ENCODE measurements at places on chromosomes 2 and 18.

DNA sequence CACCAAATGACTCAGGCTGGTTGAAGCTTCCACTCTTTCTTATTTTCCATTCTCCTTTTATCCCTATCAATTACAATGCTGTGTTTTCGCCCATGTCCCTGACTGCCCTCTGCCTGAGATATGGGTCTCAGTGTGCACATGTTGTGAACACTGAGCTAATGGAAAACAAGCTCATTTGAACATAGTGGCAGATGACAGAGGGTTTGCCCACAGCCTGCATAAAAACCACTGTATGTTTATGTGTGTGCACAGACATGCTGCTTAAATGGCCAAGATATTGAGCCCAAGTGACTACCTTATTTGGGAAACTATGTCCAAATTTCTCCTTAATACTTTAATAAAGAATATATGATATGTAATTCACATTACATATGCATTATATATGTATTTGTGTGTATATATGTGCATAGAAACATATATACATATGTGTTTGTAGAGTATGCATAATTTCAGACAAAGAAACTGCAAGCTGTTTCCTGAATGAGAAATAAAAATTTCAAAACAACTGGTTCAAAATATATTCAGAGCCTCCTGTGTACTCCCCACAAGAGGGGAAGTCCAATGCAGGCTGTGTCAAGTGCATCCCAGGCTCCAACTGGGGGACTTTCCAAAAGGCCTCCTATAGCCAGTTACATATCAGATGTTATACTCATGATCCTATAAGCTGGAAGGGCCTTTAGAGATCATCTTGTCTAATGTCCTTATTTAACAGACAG lies 92.7 kb upstream of the CD302 start:
- no peak for DNase-seq

DNA sequence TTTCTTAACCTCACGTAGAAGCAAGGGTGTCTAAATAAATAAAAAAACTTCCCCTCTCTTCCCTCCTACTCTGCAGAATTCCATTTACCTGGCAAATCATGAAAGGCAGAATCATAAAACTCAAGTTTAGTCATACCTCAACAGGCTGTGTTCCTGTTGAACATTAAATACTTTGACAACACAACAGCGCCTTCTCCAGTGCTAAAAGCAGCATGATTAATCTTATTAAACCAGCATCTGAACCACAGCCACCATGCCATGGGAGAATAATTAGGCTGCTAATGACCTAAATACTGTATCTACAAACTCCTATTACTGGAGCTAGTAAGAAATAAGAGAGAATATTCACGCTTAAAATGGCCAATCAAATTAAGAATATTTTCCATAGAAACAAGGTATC lies 68.1 kb downstream of the CDH2 start:
- DNase-seq = no peak

DNA sequence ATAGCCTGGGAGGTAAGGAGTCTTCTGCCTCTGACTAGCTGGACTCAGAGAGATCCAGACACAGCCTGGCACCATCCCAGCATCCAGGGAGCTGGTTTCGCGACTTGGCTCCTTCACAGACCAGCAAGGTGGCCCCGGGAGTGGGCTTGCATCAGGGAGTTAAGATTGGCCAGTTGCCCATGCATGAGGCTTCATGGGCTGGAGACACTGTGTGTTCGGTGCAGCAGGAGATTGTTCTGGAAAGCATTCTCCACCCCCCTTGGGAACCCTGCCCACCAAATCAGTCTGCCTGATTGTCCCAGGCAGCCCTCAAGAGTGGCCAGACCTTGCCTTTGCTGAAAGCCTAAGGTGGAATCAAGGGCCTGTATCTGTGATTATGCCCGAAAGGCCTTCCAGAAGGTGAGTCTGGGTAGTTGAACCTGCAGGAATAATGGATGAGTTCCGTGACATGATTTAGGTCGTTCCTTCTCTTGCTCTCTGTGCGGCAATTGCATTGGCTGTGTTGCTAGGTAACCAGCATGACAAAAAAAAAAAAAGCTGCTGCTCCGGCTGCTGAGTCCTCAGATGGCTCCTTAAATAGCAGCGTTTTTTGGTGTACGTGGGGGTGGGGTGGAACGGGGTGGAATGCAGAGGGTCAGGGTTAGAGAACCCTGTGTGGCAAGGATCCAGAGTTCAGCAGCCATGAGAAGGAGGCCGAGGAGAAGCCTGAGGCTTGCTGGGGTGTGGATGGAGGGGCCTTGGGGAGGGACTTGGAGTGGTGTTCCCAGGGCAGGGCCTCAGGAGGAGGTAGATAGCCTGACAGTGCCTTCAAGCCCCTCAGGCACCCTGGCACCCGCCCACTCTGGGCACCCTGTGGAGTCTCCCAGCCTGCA lies 93.0 kb upstream of the MCFD2 start:
- no peak for DNase-seq

DNA sequence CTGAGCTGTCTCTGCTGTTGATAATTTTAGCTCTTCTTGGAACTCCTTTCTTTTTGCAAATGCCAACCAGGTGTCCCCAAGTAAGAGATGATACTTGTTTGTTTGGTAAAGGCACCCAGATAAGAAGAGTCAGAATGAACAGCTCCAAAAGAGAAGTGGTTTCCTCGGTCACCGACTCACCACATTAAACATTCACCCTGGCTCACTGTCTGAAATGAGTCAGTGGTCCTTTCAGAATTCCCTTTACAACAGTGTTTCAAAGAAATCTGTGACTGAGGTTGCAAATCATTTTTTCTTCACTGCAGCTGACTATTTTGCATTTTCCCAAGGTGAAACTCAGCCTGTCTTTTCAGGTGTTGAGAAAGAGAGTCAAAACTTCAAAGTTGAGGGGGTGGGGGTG lies 16.2 kb upstream of the CXCR4 start:
- no peak for DNase-seq

- no peak for DNase-seq
These were observed 122.0 kb upstream of the NDUFV2 start for GRCh38 chr18:8980496-8980895.

DNA sequence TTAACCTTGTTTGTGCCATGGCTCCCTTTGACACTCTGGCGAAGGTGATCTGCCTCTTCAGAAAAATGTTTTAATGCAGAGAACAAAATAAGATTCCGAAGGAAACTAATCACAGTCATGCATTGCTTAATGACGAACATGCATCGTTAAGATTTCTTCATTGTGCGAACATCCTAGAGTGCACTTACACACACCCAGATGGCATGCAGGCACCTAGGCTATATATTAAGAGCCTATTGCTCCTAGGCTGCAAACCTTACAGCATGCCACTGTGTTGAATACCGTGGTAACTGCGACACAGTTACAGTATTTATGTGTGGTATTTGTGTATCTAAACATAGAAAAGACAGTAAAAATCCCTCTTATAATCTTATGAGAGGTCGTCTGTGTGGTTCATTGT lies 8.3 kb downstream of the ASAP2 start:
- DNase-seq = no peak

DNA sequence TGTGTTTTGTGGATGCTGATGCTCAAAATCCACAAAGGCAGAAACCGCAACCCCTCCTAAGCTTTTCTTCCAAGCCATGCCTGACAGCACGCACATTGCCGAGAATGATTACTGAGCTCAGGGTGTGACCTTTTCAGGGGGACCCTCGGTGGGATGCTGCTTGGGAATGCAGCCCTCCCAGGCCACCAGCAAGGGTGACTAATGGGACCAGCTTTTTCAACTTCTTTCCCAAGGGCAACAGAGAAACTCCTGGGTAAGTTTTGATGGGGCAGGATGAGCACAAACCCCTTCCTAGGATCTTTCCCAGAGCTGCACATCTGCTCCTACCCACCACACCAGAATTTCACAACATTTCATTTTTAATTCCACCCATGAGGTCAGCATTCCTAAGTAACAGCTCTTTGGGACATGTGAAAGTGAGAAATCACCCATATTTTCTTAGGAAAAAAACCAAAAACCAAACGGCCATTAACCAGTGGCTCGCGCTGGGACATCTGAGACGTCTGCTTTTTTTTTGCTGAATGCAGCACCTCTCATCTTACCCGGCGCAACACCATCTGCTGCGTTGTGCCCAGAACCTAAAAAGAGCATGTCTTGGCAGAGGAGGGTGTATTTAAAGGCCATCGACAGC lies 119.0 kb downstream of the ARL4C start:
- no peak for DNase-seq

GRCh38 chr2:22697054-22697788 lies 687.8 kb upstream of the KLHL29 start:
- no peak for DNase-seq

DNA sequence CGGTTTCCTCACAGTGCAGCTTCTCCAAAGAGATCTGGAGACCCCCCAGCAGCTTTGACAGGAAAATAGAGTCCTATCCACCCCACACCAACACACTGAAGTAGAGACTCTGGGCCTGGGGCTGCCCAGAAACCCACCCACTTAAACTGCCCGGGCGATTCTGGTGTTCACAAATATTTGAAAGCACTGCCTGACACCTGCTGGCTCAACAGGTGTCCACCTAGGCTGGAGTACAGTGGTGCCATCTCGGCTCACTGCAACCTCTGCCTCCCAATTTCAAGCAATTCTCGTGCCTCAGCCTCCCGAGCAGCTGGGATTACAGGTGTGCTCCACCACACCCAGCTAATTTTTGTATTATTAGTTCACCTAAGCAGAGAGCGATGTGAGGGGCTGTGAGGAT lies 5.3 kb downstream of the STEAP3 start:
- no peak for DNase-seq

DNA sequence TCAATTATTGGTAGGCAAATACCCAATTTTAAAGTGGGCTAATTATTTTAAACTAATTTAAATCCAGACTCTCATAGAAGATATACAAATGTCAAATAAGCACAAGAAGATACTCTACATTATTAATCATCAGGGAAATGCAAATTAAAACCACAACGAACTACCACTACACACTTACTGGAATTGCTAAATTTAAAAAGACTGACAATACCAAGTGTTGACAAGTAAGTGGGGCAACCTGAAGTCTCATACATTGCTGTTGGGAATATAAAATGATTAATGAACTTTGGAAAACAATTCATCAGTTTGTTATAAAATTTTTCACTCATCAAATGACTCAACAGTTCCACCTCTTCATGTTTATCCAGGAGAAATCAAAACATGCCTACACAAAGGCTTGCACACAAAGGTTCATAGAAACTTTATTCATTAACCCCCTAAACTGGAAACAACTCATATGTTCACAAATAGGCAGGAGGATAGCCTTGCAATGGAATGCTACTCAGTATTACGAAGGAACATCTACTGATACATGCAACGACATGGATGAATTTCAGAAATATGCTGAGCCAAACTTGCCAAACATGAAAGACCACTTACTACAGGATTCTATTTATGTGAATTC lies 120.8 kb downstream of the MCFD2 start:
- no peak for DNase-seq

DNA sequence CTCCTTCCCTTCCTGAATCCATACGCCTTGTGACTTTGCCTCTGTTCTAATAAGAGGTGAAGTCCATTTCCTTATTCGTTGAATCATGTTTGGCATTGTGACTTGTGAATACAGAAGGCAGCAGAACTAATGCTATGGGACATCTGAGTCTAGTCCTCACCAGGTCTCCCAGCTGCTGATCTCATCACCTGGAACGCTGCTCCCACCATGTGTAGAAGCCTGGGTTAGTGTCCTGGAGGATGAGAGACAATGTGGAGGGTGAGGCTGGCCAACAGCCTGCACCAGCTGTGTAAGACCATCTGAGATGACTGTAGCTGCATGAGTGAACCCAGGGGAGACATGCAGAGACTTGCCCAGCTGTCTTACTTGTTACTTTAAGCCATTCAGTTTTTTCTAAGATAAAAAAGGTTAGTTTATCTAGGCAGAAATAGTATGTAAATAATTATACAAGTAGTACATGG lies 3.5 kb upstream of the HAAO start:
- peak; percentile 33 for DNase-seq

- DNase-seq = peak; percentile 51
These were observed 21.1 kb downstream of the INPP5D start for GRCh38 chr2:233081232-233081730.

DNA sequence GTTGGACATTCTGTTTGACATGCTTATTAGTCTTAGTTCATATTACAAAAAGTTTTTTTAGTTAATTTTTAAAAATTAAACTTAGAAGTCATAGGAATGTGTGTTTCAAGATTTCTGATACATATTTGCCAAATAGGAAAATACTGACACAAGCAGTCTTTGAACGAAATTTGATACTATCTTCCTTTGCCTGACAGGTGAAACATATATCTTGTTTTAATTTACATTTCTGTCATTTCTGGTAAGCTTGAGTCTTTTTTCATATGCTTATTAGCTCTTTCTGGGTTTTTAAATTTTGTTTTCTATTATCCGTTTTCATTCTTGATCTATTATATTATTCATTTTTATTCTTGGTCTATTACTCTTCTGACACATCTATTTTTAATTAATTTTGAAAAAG lies 24.5 kb downstream of the ITGAV start:
- DNase-seq = no peak

- DNase-seq = no peak
These were observed 48.0 kb downstream of the COA5 start for GRCh38 chr2:98560256-98560771.

GRCh38 chr2:46982351-46983064 lies 66.9 kb upstream of the MCFD2 start:
- no peak for DNase-seq

DNA sequence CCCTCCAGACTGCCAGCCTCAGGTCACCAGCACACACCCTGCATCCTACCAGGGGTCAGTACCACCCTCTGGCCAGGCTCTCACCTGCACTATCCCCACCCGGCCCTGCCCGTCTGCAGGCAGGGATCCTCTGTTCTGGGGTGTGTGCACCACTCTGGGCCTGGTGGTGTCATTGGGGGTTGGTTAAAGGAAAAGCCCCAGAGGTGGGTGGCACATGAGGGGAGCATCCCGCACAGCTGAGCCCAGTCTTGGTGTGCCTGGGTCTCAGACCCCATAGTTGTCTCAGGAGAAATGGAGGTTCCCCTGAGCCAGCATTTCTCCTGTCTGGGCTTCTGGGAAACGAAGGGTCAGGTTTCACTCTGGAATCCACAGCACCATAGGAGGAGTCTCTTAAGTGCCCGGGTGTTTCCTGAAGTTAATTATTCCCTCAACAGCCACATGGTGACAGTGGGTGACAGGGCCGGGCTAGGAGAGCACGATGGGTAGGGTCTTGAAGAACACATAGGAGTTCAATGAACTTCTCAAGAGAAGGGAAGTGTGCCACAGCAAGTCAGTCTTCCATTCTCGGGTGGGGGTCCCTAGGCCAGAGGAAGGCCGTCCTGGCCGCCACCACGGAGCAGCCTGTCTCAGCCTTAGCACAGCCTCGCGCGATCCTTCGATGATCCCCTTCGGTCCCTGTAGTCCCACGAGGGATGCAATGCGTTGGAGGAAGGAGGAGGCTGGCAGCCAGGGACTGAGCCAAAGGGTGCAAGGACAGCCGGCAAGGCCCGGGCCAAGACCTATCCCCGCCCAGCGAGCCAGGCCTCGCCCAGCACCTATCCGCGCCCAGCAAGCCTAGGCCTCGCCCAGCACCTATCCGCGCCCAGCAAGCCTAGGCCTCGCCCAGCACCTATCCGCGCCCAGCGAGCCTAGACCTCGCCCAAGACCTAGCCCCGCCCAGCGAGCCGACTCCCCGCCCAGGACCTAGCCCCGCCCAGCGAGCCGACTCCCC lies 1.1 kb upstream of the FARP2 start:
- peak; percentile 93 for DNase-seq

GRCh38 chr2:205869439-205869838 lies 187.1 kb downstream of the NRP2 start:
- DNase-seq = no peak

Measured in mesenteric fat pad (tissue), 1 donor.